DMS79 (cell line): ENCODE measurements at places on chromosomes 6 and 20.

GRCh38 chr20:24531631-24532419, 62.4 kb downstream of the SYNDIG1 start:
- DNase-seq, result no peak

DNA sequence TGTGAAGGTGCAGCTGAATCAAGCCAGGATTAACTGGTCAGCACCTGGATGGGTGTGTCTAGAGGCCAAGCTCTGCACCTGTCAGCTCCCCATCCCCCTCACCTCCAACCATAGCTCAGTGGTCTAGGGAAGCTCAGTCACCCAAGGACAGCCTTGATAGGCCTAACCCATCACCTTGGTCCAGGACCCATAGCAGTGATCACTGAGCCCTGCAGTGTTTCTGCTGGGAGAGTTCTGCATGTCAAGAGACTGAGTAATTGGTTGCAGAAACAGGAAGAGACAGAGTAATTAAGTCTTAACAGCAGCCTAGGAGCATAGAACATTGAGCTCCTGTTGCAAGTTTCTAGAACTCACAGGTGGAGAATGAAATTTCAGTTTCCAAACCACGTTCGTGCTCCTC, 18.7 kb upstream of the RALGAPB start:
- DNase-seq, result no peak

DNA sequence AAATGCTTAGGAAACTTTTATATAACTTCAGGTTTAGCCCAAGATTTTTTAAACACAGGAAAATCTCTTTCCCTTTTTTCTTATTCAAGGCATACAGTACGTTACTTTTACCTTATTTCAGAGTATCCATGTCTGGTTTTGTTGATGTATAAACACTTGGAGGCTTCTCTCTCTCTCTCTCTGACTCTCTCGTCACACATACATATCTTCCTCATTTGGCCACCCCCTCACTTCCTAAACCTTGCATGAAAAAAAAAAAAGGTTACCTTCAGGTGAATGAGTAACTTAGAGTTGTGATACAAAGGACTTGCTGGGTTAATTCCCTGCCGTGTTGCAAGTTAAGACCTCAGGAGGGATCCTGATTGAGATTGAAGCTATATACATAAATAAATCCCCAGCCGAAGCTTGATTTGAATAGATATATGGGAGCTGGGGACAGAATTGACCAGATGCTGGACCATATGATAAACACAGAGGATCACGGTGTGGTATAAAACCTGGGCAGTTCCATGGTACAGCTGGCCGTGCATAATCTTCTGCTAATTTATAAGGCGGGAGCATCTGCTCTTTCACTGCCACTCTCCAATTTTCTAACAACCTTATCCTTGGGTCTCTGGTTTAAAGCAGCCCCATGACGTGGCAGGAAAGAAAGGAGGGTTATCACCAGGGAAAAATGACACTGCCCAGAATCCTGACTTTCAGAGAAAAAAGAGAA, 55.1 kb upstream of the IL20RA start:
- DNase-seq, result no peak

GRCh38 chr6:148423601-148424270, 81.1 kb downstream of the SASH1 start:
- DNase-seq, result no peak

DNA sequence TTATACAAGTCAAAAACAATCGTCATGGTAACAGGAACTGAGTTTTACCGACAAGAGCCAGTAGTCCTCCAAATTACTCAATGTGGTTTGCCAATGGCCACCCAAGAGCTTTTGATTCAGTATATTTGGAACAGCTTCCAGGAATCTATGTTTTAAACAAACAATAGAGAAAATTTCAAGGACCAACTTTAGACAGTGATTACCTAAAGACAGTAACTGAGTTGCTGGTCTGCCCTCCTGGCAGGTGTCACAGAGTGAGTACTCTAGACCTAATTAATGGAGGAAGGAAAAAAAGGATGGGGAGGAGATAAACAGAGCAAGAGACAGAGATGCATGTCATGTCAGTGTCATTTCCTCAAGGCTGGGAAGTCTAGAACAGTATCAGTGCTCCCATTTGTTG, 361.3 kb upstream of the BTBD3 start:
- DNase-seq, result no peak

DNA sequence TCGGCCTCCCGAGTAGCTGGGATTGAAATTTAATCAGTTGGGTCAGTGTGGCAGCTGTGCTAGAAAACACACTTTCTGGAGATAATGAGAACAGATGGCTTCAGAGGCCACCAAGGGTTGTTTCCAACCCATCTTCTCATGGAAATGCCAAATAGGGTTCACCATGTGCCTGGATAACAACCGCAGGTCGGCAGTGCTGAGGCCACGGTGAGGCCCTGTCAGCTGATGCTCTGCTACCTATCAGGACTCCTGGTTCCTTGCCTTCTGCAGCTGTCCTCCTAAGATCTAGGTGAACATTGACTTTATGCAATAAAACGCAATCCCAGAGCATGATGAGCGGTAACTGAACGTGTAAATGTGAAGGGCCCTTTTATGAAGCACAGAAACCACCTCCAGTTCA, 139.3 kb upstream of the SNX9 start:
- DNase-seq, result no peak
